ENCODE measurements at places on chromosomes 1 and 21. TPM values are rescaled to one million over a fixed set of nuclear protein-coding genes. Genes with fewer than 3 reads are reported as not detected.

Gene WLS
- total RNA-seq = 116 TPM

Gene ADGRL4
- total RNA-seq = 35.0 TPM

Gene KMO
- 0.56 TPM for total RNA-seq

Gene THEM5
- not detected for total RNA-seq

Gene GJA5
- 3.7 TPM for total RNA-seq

Gene TRAF5
- 5.2 TPM for total RNA-seq

Gene TMPRSS15
- total RNA-seq = not detected

Measured in regular cardiac myocyte (primary cell).